ENCODE measurements at places on chromosomes 16 and 17. TPM values are rescaled to one million over a fixed set of nuclear protein-coding genes. Genes with fewer than 3 reads are reported as not detected.

- DNase-seq: no peak
These were observed 6.1 kb upstream of the OSGIN1 start for GRCh38 chr16:83946781-83947566.

- DNase-seq: no peak
These were observed 19.2 kb downstream of the PTRH2 start for GRCh38 chr17:59688008-59688407.

DNA sequence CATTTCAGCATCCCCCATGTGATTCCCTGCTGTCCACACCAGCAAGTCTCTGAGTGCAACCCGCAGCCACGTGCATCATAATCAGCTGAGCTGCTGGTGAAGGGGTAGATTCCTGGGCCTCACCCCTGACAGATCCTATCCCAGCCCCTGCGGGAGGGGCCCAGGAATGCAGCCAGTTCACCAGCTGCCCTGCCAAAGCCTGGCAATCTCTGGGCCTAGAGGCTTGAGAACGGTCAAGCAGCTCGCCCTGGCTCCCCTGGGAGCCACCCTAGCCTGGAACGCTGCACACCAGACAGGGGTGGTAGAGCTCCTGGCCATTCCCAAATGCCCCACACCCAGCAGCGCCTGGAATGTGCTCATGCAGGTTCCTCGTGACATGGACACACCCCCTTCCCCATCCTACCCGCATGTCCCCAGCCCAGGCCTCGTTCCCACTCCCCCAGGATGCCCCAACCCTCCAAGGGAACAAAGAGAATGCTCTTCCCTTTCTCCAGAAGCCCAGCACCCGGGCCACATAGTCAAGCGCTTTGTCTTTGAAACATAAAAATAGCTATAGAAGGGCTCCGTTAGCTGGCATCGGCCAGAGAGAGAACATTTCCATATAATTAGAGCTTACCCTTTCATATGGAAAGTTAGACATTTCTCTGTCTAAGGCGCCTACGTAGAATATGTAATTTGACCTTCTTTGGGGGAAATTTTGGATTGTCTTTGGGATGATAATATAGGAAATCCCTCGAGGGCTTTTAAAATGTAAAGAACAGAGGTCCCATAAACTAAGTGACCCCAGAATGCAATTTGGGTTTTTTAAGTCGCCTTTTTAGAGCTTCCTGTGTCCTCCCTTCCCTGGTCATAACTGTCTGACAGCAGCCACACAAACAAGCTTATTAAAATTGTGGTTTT, 3.4 kb downstream of the CEP295NL start:
- DNase-seq: no peak

IQCK gene
- total RNA-seq: 3.8 TPM

GRCh38 chr16:63283721-63284120, 1247.5 kb upstream of the CDH8 start:
- DNase-seq: no peak

CHRNE gene
- total RNA-seq: not detected

NLE1 gene
- 12.0 TPM for total RNA-seq

ABCC11 gene
- total RNA-seq: 0.44 TPM

LGALS9B gene
- total RNA-seq: not detected

RAB11FIP4 gene
- 0.94 TPM for total RNA-seq

DNA sequence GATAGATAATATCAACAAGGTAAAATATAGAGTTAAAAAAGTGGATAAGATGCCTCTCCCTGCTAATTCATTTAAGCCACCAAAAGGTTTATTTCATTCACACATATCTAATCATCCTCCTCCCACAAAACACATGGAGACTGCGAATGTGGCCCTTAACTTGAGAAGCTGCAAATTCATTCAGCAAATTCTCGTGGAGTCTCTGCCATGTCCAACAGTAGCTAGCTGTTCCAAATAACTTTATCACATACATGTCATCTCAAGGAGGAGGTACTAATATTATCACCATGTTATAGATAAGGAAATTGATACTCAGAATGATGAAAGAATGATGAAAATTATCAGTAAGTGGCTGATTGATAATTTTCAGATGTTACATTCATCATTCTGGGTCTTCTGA, 950.2 kb downstream of the CDH11 start:
- DNase-seq: no peak

WWOX gene
- total RNA-seq: 11.6 TPM

DNA sequence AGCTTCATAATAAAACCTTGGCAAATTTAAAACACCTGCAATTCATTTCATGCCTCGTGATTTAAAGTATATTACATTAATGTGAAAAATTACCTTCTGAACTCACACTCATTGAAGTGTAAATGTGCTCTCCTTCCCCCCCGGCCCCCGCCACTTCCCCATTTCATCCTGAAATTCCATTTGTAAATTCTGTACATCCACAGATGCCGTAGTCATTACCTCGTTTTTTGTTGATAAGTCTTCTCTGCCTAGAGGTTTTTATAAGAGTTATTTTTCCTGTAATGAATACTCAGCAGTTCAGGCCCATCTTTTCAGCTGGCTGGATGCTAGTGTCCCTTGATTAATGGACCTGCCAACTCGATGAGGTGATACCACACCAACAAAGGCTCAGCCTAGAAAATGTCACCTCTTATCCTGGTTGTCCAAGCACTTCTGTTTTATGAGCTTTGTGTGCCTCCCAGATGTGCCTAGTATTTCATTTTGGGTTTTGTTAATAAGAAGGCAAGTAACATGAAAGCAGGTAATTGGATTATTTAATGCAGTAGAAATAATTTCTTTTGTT, 64.8 kb upstream of the KIFC3 start:
- no peak for DNase-seq

GRCh38 chr17:30309591-30309990, 17.8 kb upstream of the BLMH start:
- DNase-seq: no peak

CDRT15 gene
- not detected for total RNA-seq

- no peak for DNase-seq
These were observed 159.9 kb upstream of the EEF2KMT start for GRCh38 chr16:5257462-5257861.

GRCh38 chr16:70686376-70687101, 686 bp upstream of the MTSS2 start:
- DNase-seq: peak; percentile 93

CTRB2 gene
- total RNA-seq: not detected

OGFOD1 gene
- total RNA-seq: 62.6 TPM

DNA sequence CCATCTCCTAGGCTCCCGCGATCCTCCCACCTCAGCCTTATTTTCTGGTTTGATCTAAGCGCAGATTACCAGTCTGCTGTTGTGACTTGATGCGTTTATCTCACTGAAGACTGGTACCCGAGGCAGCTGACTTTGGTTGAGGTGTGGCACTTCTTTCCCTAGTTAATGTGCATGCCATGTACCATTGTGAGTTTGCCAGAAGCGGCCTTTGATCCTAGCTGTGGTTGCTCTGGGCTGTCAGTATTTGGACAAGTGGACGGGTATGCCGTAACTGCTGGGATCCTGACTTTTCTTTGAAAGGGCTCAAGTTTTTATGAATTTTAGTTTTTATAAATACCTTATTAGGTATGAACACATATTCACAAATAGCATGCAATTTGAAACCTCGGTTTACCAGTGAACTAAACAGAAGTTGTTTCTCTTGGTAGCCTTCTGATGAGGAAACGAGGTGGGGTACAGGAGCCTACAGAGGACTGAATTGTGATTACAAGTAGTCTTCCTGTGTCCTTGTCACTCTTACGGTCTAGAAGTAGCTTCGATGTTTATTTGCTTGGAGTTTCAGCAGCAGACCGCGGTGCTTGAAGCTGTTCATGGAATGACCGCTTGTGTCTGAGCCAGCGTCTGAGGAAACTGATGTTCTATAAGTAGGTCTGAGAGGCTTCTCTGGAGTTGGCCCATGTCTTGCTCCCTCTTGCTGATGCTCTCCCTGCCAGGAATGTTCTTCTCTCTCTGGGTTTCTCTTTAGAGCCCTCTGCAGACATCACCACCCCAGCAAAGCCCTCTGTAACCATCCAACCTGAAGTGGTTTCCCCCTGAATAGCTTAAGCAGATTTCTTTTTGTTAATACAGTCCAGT, 40.0 kb downstream of the SEC14L1 start:
- DNase-seq: no peak

GRCh38 chr17:16866436-16866835, 105.5 kb downstream of the TNFRSF13B start:
- no peak for DNase-seq

BCKDK gene
- 41.9 TPM for total RNA-seq

GRCh38 chr17:65294181-65294719, 157.1 kb downstream of the RGS9 start:
- DNase-seq: no peak

CMTM2 gene
- total RNA-seq: not detected

Data from chondrocyte (in vitro differentiated cells).